ENCODE measurements at places on chromosomes 4 and X.

DNA sequence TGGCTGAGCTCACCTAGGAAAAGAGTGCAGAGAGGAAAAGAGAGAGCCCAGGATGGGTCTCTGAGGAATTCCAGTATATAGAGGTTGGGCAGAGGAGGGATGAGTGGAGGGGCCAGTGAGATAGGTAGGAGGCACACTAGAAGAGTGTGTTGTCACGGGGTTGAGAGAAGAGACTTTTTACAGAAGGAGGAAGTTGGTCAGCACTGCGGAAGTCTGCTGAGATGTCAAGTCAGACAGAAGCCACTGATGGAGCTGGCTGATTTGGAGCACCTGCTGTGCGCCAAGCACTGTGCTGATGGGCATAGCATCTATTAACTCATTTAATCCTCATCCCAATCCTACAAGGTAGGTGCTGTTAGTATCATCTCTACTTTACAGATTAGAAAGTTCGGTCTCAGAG, 60.4 kb downstream of the EFNB1 start:
- no peak for DNase-seq

DNA sequence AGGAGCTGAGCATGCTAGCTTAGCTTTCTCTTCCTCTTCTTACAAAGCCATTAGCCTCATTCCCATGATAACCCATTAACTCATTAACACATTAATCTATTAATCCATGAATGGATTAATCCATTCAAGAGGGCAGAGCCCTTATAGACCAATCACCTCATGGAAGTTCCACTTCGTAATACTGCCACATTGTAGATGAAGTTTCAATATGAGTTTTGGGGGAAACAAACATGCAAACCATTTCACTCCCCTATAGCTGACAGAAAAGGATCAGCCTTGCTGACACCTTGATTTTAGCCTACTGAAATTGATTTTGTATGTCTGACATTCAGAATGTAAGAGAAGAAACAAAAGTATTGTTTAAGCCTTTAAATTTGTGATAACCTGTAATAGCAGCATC, 251.8 kb upstream of the GALNTL6 start:
- DNase-seq, result no peak

- DNase-seq, result no peak
These were observed 3.6 kb upstream of the STBD1 start for GRCh38 chr4:76302826-76303438.

DNA sequence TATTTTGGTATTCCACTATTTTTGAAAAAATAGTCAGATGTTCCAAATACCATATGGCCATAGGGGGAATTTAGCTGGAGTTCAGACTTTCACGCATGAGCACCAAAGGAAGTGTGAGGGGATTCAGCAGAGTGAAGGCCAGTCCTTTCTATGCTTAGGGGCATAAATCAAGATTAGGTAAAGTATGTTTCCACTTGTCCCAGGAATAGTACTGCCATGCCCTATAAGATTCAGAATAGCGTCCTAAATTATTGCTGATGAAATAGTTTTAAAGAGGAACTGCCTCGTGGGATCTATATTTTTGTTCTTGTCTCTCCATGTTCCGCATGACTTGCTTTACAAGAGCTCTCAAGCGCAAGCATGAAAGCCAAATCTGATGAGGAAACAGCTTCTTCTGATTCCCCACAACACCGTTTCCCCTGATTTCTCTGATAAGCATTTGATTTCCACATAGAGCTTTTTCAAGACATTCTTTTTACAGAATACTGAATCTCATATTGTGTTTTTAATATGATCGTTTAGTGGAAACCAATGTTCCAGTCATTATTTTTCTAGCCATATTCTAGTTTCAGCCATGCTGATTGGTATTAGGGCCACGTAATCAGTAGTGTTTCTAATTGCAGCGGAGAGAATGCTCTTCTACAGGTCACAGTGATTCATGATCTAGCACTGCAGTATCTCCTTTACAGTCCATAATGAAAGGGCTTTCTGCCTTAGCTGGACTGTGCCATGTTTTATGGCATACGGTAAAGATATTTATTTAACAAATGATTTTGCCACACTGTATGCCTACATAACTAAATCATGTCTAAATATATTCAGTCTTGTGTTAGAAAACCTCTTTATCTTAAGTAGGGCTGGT, 492.3 kb downstream of the CENPC start:
- DNase-seq, result no peak

DNA sequence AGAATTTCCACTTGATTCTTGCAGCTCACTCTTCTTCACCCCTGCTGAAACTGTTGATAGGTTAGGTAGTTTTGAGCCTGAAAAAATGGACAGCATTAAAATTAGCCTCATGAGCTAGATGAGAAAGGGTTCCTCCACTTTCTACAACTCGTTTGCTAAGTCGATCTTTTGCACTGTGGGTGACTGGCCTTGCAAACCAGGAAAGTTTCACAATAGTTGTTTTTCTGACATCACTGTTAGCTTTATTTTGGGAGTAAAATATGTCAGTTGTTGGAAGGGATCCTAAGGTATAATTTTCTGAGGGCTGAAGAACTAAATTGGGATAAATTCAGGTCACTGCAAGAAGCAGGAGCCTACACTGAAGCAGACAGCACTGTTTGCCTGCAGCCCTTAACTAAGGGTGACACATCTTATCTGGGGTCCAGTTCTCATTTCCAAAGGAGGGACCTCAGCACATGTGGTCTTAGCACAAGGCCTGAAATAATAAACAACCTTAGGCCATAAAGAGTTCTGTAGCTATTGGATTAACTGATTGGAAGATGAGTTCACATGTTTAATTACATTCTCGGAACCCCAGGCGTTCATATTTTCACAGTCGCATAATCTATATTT, 29.1 kb downstream of the ANAPC4 start:
- no peak for DNase-seq
